ENCODE measurements at places on chromosomes 13 and 19.

GRCh38 chr19:6038634-6039405, 60.9 kb upstream of the RANBP3 start:
- DNase-seq = peak; percentile 80

DNA sequence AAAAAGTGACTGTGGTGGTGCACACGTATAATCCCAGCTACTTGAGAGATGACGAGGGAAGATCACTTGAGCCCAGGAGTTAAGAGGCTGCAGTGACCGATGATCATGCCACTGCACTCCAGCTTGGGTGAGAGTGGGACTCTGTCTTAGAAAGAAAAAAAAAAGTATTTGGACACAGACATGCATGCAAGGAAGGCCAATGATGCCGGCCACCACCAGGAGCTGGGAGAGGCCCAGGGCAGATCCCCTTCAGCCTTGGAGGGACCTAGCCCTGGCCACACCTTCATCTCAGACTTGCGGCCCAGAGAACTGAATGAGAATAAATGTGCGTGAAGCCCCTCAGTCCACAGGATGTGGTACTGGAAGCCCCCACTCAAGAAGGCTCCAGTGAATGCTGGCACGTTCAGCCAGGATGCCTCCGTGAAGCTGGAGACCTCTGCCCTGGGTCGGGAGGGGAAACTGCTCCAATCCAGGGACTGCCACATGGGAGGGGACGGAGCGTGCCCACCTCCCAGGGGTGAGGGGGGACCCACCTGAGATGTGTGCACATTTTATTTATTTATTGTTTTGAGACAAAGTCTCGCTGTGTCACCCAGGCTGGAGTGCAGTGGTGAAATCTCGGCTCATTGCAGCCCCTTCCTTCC, 14.6 kb downstream of the TNFAIP8L1 start:
- no peak for DNase-seq

- peak; percentile 4 for DNase-seq
Observed at GRCh38 chr13:58376775-58377174, 745.2 kb downstream of the PCDH17 start.

GRCh38 chr13:99476648-99477047, 24.6 kb upstream of the TM9SF2 start:
- DNase-seq = no peak

- DNase-seq = no peak
Observed at GRCh38 chr13:23753458-23753857, 135.7 kb downstream of the MIPEP start.

Measured in GM10248 (cell line).